HFF-Myc (cell line): ENCODE measurements at places on chromosomes 4 and X.

GRCh38 chr4:71009890-71010588 is 16.6 kb downstream of the DCK start:
- peak; percentile 19 for DNase-seq

- no peak for DNase-seq
These were observed 16.7 kb upstream of the PDS5A start for GRCh38 chr4:39994406-39994805.

- no peak for DNase-seq
These were observed 589.9 kb upstream of the GNPDA2 start for GRCh38 chr4:45316257-45316656.

DNA sequence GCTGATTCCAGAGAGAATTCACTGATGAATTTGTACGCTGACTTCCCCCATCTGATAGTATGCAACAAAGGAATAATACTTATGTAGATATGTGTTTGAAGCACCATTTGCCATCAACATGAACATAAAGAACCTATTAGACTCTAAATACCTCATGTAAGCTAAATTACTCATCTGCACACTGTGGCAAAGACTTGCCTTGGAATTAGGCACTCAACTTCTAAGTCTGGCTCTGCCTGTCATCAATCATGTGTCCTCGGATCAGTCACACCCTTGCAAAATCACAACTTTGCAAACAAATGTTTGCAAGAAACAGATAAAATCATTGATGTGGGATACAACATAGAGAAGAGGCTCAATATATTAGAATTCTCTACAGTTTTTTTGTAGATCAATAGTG is 169.9 kb upstream of the LDB2 start:
- no peak for DNase-seq

DNA sequence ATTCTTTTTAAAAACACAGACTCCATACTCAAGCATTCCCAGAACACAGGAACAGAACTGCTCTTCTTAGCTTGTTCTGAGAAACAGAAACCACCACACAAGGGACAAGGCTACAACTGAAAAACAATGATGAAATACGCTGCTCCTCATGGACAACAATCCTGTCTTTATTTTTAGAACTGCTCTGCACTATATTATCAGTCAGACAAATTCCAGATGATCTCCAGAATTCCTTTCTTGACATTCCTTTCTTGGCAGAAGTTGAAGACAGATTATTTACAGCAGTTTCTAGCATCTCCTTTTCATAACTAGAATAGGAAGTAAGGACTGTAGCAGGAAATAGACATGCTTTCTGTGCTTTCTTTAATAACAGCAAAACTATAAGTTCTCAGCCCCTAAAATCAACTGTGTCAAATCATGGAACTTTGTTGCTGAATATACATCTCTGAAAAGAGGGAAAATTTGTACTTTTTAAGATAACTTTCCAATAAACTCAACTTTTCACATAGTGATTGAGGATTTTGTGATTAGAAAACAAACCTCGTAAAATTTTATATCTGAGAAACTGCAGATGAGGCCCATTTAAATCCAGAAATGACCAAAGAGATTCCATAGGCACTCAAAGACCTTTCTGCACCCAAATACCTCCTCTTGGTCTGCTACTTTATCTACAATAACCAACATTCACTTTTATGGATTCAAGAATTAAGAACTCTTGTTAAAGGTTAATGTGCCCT is 35.9 kb downstream of the ANTXR2 start:
- peak; percentile 38 for DNase-seq

DNA sequence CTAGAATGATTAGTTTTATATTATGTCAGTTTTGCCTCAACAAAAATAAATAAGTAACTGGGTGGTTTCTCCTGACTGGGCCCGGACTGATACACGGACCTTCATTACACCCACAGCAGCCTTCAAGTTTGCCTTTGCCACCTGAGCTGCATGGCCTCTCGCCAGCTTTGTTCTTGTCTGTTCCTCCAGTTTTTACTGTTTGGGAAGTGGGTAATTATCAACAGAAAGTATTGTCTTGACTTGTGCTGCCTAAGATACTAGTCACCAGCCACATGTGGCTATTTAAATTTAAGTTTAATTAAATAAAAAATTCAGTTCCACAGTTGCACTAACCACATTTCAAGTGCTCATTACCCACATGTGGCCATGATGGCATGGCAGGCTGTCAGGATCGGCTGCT is 74.7 kb upstream of the INTU start:
- DNase-seq = no peak

DNA sequence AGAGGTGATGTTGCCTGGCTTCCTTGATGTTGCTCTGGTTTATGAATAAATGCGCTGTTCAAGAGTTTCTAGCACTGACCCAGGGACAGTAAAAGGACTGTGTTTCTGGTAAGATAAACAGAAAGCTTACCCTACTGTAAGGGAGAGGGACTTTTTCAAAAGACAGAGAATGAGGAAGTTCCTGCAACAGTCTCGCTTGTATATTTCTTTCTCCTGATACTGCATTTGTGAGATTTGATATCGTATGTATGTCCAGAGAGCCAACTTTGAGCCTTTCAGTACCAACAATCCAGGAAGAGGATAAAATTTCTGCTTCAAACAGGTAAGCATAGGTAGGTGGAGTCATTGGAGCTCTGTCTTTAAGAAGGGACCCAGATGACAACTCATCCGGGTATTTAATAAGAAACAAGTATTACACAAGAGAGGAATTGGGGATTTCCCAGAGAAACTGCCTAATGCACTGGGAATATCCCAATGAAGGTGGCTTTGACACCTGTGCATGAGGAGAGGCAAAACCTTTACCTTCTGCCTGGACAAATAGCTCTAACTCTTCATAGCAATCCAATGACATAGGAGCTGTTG is 773 bp downstream of the DAPP1 start:
- DNase-seq = no peak

DNA sequence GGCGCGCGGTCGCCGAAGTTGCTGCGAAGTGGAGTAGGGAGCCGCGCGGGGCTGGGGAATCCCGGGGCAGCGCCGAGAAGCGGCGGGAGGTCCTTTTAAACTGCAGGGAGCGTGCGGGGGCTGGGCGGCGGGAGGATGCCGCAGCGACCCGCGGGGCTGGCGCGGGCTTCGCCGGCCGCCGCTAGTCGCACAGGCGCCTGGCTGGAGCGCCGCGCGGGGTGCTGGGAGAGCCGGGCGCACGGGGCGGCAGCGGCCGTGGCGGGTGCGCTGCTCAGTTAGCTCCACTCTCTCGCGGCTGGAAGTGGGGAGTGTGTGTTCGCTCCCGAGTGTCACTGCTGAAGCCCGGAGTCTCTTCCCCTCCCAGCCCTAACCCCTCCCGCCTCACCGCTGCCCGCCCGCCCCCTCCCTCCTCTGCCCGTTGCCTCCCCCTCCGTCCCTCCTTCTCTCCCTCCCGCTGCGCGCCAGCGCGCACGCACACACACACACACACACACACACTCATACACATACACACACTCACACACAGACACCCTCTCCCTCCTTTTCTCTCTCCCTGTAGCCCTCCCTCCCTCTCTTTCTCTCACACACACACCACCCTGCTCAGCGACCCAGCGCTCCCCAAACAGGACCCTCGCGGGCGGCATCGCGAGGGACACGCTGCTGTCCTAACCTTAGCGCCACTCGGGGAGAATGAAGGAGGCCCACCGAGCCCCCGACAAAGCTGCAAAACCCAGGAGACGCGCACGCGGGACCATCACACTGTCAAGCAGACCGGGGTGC is at the start of gene NDNF:
NDNF (minus strand) TSS at position 312 of the 780 bp plus-strand sequence. CDS start 26,698 bp downstream, outside the sequence.
- no peak for DNase-seq

DNA sequence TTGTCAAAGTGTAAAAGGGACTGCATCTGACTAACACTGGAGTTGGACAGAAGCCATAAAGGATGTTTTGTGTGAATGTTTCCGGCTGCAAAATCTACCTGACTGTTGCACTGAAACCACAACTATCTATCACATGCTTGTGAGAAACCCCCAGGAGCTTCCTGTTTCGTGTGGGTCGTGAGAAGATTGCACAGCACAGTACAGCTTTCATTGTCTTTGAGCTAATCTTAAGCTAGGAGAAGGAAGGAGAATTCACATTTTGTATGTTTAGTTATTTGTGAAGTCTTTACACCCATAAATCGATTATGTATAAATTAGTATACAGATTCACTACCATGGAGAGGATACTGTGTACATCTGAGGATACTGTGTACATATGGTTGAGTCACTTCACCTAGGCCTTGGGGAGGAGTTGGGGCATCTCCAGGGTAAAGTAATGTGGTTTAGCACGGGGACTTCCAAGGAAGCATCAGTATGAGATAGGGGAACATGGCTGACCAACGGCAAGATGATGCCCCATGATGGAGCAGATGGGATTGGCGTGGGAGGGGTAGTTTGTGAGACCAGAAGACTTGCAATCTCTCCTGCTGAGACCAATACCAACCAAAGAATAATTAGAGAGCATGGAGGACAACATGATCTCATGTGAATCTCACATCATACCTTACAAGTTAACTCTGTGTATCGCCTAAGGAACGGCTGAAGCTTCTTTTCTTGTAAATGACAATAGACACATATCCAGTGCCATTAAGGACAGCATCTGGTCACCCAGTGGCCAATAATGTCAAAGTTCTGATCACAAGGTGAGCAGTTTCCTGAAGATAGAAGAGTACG is 43.1 kb upstream of the FAM9C start:
- no peak for DNase-seq

GRCh38 chr4:131316086-131316485 is 1833.0 kb upstream of the PCDH10 start:
- no peak for DNase-seq

GRCh38 chr4:121370729-121371325 is 10.0 kb downstream of the QRFPR start:
- DNase-seq = no peak

GRCh38 chrX:49840679-49841078 is 11.6 kb downstream of the PAGE4 start:
- DNase-seq = no peak

GRCh38 chr4:58166490-58166889 is 1056.3 kb upstream of the IGFBP7 start:
- DNase-seq = no peak

- no peak for DNase-seq
These were observed 297.1 kb downstream of the PPP3CA start for GRCh38 chr4:101050088-101050836.

- no peak for DNase-seq
These were observed 273.6 kb downstream of the FRMPD4 start for GRCh38 chrX:12411831-12412230.

DNA sequence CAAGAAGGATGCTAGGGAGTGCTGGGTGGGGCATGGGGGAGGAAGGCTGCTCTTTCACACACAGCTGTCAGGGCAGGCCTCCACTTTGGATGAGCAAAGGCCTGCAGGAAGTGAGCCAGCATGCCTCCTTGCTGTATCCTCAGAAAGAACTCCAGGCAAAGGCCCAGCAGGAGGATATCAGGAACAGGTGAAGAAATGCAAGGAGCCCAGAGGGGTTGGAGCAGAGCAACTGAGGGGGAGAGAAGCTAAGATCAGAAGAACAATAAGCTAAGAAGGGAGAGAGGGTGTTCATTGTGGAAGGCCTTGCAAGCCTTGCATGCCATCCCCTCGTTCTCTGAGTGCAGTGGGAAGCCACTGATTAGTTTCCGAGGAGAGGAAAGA is 115.1 kb downstream of the CAMK2D start:
- no peak for DNase-seq

DNA sequence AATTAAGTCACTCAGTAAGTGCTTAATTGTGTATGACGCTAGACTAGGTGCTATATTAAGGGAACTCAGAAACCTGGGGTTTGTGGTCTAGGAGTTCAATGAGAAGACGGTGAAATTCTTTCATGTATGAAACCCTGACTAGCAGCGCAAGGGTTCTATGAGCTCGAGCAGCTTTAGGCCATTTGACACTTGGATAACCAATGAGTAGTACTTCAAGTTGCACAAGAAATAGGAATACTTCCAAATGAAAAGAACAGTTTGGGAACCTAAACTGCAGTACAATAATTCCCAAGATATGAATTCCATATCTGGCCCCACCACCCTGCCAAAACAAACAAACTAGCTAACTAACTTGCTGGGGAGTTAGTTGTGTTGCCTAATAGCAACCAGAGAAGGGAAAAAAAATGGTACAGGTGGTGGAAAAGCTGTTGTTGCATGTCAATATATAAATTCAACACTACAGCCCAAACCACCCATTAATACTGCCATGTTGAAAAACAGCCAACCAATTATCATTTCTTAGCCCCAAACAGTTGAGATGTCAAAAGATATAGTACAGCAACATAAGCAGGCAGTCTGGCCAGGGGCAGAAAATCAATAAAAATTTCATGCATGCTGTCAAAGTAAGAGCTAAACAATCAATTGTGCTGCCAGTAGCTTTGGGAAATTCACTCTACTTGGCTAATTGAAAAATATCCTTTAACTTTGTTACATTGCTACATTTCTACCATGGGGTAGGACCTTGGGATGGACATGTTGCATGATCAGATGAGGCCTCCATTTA is 54.6 kb upstream of the MCF2 start:
- no peak for DNase-seq

GRCh38 chrX:123959281-123960063 is 2.0 kb upstream of the STAG2 start:
- DNase-seq = no peak

- no peak for DNase-seq
These were observed 570.6 kb downstream of the SPRY1 start for GRCh38 chr4:123966990-123967769.

DNA sequence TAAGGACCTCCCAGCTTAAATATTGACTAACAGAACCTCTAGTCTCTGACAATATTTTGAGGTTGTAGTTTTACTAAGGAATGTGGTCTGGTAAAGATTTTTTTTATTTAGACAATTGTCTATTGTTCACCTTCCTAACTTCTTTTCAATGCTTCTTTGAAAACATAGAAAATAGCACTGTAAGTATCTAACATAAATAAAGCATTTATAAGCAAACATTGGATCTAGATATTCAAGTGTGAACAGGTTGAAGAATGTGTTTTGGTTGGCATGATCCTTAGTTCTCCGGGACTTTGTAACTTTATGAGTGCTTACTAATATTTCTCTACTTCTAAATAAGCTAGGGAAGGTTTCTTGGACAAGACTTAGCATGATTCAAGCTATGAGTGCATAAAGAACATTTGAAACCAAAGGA is 285.4 kb upstream of the ARSJ start:
- DNase-seq = no peak

- DNase-seq = no peak
These were observed 86.8 kb downstream of the PDGFRA start for GRCh38 chr4:54315561-54316538.

- DNase-seq = no peak
These were observed 58.4 kb upstream of the PNPLA4 start for GRCh38 chrX:7985568-7985967.

GRCh38 chr4:172521248-172521647 is 647.4 kb upstream of the GALNT7 start:
- DNase-seq = no peak

GRCh38 chr4:173177232-173177631 is 8.6 kb downstream of the GALNT7 start:
- no peak for DNase-seq

DNA sequence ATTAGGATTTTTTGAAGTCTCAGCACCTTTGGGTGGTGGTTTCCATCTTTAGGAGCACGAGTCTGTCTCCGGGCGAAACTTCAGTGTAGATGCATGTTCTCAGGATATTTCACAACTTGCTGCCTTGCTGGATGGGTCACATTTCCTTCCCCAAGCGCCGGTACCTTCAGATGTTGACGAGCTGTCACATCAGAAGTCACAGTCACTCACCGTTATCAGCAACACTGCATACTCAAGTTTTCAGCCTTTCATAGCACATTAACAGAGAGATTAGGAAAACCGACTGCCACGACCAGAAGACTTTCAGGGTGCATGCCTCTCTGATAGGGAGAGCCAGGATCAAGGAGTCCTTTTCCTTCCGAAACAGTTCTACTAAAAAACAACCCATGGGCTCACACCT is 77.8 kb downstream of the SHROOM2 start:
- DNase-seq = no peak

GRCh38 chr4:38366997-38367396 is 297.0 kb upstream of the KLF3 start:
- DNase-seq = no peak

- DNase-seq = no peak
These were observed 124.4 kb downstream of the KDM6A start for GRCh38 chrX:44997282-44997812.
